ENCODE measurements at places on chromosomes 3 and 15.

DNA sequence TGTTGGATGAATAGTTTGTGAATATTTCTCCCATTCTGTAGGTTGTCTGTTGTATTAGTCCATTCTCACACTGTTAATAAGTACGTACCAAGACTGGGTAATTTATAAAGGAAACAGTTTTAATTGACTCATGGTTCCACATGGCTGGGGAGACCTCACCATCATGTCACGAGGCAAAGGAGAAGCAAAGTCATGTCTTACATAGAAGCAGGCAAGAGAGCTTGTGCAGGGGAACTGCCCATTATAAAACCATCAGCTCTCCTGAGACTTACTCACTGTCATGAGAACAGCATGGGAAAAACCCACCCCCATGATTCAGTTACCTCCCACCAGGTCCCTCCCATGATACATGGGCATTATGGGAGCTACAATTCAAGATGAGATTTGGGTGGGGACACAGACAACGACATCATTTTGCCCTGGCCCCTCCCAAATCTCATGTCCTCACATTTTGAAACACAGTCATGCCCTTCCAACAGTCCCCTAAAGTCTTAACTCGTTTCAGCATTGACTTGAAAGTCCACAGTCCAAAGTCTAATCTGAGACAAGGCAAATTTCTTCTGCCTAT, 133.2 kb downstream of the LMLN start:
- DNase-seq = no peak

GRCh38 chr3:195540027-195540426, 3.1 kb downstream of the PPP1R2 start:
- no peak for DNase-seq

DNA sequence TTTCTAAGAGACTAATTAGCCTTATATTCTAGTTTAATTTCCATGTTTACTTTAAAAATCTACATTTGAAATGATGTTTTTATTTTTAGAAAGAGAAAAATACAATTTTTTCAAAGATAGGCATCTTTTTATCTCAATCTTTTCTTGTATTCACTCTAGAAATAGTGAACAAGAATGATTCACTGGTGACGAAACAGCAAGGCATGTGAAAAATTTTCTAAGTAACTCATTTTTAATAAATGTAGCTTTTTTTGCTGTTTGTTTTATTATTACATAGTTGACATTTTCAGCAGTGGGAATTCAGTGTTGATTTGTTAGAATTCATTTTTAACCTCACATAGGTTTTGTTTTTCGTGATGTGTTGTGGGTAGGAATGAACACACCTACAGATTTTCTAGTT, 1226.4 kb downstream of the NSUN3 start:
- no peak for DNase-seq

GRCh38 chr3:120559242-120560061, 36.7 kb upstream of the NDUFB4 start:
- DNase-seq = peak; percentile 94

- no peak for DNase-seq
These were observed 6.8 kb downstream of the PRRT3 start for GRCh38 chr3:9945358-9945757.

DNA sequence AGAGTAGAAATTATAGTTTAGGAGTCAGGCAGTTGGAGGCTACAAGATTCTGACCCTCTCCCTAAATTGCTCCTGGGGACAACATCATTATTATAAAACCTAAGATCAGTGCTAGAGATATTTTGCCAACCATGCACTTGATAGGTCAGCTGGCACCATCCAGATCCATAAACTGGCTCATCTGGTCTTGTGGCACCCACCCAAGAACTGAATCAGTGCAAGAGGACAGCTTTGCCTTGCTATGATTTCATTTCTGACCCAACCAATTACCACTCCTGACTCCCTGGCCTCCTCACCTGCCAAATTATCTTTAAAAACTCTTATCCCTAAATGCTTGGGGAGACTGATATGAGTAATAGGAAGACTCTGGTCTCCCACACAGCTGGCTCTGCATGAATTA, 461.1 kb upstream of the TGFBR2 start:
- no peak for DNase-seq

Measured in NCI-H524 (cell line).